ENCODE measurements at places on chromosomes 16 and 17.

- DNase-seq = peak; percentile 1
These were observed 349.1 kb downstream of the SEC14L1 start for GRCh38 chr17:77489893-77490255.

GRCh38 chr17:62823111-62823893, 15.2 kb upstream of the MARCHF10 start:
- DNase-seq = no peak

GRCh38 chr17:75069783-75070182, 18.0 kb upstream of the SLC16A5 start:
- no peak for DNase-seq

GRCh38 chr16:57152096-57153093, 33.4 kb downstream of the PSME3IP1 start:
- DNase-seq = no peak

GRCh38 chr17:48127371-48128051, 19.9 kb downstream of the SNX11 start:
- DNase-seq = no peak

- no peak for DNase-seq
These were observed 49.8 kb downstream of the CDH1 start for GRCh38 chr16:68786685-68787418.

- DNase-seq = no peak
These were observed 288 bp upstream of the KRT34 start for GRCh38 chr17:41382394-41382793.

DNA sequence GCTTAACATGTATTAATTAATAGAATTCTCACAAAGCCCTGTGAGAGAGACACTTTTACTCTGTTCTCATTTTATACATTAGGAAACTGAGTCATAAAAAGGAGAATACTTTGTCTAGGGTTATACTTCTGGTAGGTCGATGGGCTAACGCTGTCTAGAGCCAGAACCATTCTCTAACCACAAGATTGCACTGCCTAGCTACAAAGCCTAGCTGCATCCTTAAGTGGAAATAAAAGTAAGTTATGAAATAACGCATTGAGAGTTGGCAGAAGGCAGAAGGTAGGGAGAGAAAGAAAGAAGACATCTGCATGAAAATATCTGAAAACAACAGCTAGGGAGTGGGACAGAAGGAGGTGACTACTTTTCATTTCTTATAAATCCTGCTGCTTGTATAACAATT, 33.2 kb downstream of the IRX6 start:
- DNase-seq = no peak

GRCh38 chr16:14164916-14165662, 94.0 kb downstream of the MRTFB start:
- no peak for DNase-seq
